GM03348 (cell line): ENCODE measurements at places on chromosomes 12 and 14.
A peak's percentile ranks its signal among the peaks of the same experiment; 100 is the strongest.

DNA sequence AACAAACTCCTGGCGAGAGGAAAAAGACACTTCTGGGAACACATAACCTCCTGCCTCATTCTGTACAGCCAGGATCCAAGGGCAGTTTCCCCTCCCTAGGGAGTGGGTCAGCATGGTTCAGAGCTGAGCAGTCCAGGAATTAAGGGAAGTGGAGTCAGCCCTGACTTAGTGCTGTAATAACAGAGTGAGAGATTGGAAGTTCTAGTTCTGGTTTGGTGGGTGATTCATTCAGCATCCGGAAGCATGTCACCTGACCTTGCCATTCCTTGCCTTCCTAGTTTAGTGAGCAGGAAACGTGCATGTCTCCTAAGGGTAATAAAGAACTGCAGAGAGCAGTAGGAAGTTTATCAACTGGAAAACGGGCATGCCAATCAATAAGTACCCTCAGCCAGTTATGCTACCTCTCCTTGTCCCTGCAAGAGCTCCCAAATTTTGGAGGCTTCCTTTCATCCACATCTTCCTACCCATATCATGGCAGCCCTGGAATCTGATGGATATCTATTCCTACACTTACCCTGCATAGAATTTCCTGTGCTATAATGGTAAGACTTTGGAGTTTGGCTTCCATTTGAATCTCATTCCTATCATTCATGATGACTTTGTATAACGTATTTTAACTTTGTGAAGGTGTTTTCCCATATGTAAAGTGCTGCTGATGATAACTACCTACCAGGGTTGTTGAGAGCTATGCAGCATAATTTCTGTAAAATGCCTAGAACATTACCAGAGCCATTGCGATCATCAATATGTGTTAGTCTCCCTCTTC lies 28.5 kb upstream of the MAGOHB start:
- DNase-seq = peak; percentile 40

- peak; percentile 86 for DNase-seq
These were observed 20.1 kb upstream of the AKAP5 start for GRCh38 chr14:64444984-64445845.

DNA sequence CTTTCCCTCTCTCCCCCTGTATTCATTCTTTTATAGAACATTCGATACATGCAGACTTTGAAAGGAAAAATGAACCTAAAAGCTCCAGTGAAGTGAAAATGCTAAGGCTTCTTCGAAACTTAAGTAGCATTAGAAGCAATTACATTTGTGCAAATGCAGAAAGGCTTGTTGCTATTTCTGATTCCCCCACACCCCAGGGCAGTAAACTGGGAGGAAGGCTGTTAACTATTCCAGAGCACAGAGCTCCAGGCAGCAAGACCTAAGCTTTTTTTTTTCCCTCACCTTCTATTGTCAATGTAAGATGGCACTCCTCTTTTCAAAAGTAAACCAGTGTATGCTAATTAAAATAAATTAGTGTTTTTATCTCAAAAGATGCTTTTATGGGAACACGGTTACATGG lies 448.9 kb upstream of the TBX3 start:
- DNase-seq = no peak

DNA sequence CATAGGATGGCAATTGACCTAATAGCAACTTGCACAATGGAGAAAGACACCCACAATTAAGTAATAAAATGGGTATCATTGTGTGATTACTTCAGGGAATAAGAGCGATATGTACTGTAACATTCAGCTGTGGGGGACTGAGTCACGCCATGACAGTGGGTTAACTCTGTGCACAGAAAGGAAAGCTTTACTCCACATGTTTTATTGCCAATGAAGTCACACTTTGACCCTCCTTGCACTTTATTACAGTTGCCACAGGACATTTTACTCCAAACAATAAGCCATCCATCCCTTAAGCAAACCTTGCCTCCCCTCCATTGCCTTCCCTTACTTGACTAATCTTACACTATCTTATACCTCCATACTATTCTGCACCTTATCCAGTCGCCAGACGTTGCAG lies 403.1 kb downstream of the VRK1 start:
- DNase-seq = no peak

- DNase-seq = peak; percentile 71
These were observed 622 bp downstream of the TECPR2 start for GRCh38 chr14:102363182-102363943.

GRCh38 chr12:127358888-127359287 lies 908.1 kb upstream of the TMEM132C start:
- DNase-seq = no peak

DNA sequence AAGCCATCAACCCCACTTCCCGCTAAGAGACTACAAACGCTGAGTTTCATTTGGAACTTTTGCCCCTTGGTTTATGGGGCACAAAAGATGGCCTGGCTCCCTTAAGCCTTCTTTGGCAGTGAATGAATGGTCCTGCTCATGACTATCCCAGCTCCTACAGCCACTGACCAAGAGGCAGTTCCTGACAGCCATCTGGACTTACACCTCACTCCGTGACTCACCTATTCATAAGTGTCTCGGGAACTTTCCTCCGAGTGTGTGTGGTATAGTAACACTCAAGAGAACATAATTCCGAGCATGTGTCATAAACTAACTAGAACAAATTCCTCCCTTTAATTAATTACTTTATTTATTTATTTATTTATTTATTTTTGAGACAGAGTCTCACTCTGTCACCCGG lies 51.9 kb upstream of the NUDT4 start:
- no peak for DNase-seq

DNA sequence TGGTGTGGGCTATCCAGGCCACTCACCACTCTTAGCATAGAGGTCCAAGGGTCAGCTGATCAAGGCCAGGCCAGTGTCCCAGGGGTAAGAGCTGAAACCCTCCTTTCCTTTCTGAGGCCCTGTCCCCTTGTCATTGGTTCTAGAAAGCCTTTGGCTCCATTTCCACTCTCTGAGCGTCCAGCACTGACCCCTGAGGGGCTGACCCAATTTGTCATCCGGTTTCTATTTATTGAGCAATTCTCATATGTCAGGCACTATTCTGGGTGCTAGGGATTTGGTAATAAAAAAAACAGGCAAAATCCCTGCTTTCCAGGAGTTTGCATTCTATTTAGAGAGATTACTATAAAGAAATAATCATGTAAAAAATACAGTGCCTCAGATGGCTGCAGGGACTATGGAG lies 3.4 kb downstream of the KRT77 start:
- DNase-seq = no peak

DNA sequence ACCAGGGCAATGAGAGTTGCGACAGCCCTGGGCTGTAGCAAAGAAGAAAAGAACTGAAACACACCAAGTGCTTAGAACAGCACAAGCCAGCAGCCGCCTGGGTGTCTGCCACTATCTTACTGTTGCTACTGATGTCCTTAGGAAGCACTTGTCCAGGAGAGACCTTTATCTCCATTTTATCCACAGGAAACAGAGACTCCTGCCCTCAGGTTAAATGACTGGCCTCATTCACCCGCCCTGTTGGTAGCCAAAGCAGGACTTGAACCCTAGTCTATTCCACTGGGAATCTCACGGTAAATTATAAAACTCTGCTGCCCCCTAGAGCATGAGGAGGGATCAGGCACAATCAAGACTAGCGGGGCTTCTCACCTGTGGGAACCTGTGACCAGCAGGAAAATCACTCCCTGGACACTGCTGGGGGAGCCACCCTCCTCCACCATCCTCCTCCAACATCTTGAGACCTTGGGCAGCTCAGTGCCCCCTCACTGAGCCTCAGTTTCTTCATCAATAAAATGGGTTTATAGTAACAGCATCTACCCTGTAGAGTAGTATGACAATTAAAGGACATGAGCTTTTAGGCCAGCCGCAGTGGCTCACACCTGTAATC lies 20.5 kb upstream of the TESC start:
- peak; percentile 49 for DNase-seq

GRCh38 chr14:70698288-70698687 lies 56.6 kb downstream of the TTC9 start:
- peak; percentile 27 for DNase-seq

- DNase-seq = no peak
These were observed 157.9 kb downstream of the PAWR start for GRCh38 chr12:79532907-79533288.

GRCh38 chr12:82926630-82927029 lies 239.9 kb downstream of the TMTC2 start:
- no peak for DNase-seq

DNA sequence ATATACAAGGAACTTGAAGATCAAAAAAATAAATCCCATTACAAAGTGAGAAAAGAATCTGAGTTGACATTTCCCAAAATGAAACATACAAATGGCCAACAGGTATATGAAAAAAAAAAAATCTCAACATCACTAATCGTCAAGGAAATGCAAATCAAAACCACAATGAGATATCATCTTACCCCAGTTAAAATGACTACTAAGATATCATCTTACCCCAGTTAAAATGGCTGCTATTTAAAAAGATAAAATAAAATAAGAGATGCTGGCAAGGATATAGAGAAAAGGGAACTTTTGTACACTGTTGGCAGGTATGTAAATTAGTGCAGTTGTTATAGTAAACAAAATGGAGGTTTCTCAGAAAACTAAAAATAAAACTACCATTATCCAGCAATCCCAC lies 44.4 kb downstream of the PLEKHG7 start:
- no peak for DNase-seq

DNA sequence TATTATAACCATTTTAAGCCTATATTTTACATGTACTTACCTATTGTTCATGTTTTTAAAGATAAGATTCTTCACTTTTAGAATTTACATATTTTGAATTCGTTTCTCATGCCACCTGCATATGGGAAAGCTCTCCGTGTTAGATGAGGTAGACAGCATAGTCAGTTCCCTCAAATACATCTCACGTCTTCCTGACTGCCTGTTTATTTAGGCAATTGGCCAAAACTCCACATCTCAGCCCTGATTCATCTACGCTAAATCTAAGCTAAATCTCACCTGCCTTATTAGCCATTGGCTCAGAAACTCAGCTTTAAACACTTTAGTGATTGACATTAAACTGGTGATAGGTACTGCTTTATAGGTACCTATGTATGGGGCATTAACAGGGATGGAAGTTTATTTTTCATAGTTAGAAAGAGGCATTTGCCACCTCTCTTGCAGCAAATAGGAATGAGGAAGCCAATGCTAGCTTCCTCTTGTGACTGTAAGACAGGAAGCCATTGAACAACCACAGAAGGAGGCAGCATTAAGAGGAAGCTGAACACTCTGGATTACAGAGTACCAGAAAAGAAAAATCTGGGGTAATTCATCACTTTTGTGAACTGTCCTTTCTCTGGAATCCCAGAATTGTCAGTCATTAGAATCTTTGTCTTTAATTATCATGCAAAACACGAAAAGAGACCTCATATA lies 111.9 kb downstream of the LRFN5 start:
- no peak for DNase-seq

DNA sequence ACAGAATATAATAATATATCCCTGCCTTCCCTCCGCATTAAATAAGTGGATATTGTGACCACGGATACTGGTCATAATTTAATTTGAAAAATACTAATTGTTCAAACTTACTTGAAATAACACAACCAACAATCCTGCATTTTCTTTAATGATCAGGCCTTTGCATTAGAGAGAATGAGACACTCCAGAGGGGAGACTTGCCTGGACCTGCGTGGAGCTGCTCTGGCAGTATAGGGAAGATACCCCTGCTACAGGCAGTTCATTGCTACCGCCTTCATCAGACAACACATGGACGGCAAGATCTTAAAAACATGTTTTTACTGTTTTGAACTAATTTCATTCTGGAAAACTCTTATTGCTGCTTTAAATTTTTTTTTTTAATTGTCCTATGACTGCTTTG lies 211.0 kb upstream of the FAR2 start:
- no peak for DNase-seq

GRCh38 chr14:23539248-23540140 lies 12.1 kb downstream of the ZFHX2 start:
- peak; percentile 75 for DNase-seq

- no peak for DNase-seq
These were observed 54.0 kb upstream of the OAS1 start for GRCh38 chr12:112852810-112853209.

DNA sequence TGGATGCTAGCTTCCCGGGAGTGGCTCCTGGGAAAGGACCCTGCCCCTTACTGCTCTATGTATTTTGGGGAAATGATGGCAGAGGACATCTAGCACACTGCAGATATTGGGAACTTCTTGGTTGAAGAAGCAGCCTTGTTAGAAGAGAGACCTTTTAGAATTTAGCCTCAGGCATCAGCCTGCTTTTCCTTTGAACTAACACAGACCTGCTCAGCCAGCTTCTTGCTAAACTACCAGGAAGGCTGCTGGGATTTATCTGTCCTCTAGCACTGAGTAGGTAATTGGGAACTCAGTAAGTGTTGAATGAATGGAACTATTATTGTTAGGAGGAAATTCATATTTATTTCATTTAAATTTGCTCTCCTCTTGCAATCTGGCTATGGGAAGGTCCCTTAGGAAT lies 77.3 kb downstream of the DRAM1 start:
- no peak for DNase-seq

GRCh38 chr12:115388139-115388538 lies 704.2 kb upstream of the TBX3 start:
- no peak for DNase-seq

DNA sequence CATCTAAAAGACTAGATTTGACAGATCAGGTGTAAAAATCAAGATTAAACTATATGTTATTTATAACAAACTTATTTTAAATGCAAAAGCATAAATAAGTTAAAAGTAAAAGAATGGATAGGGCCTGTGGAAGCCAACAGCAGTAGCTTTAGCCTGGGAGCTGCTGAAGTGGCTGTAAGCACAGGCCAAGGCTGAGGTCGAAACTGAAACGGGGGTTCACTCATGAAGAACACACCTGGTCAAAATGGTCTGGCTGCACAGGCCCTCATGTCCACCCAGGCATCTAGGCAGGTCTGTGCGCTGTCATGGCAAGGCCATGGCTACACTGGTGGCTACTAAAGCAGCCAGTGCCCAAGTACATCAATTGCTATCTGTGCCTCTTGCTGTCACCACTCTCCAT lies 23.1 kb downstream of the CATSPERB start:
- DNase-seq = no peak

DNA sequence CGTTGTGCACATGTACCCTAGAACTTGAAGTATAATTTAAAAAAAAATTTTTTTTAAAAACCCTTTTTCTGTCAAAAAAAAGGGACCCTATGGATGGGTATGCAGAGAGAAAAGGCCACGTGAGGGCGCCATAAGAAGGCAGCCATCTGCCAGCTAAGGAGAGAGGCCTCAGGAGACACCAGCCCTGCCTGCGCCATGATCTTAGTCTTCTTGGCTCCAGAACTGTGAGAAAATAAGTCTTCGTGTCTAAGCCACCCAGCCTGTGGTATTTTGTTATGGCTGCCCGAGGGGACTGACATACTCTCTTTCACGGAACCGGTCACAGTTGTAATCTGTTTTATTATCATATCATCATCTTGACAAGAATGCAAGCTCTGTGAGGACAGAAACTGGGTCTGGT lies 174.8 kb downstream of the EFCAB11 start:
- DNase-seq = no peak

GRCh38 chr12:93748672-93749383 lies 71.7 kb downstream of the CRADD start:
- no peak for DNase-seq
